ENCODE measurements at places on chromosomes 3 and 15. TPM values are rescaled to one million over a fixed set of nuclear protein-coding genes. Genes with fewer than 3 reads are reported as not detected.
A peak's percentile ranks its signal among the peaks of the same experiment; 100 is the strongest.

GRCh38 chr15:82571722-82572222 is 31.5 kb upstream of the RPS17 start:
- H3K27ac ChIP-seq = no peak overlapping the region
- DNase-seq = no peak
- no peaks in the 10 kb centered on the region for H3K27me3 ChIP-seq
- H3K4me1 ChIP-seq = no peaks in the 10 kb centered on the region
- H3K36me3 ChIP-seq = no peaks in the 10 kb centered on the region

DNA sequence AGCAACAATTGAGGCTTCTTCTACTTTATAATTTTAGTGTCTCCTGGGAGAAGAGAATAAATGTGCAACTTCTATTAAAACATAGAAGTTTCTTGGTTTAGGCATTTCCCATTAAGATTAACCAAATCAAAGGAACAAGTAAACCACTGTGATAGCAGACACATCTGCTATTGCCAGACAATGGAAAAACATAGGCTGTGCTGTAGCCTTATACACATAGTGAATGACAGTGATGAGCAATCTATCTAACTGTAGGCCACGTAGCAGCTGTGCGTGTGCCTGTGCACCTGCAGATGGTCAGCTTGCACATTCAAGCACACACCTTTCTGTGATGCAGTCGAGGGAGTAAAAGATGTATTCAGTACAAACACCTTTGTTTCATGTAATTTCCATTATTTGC is 32.7 kb downstream of the GNB4 start:
- no peak for DNase-seq
- no peaks in the 10 kb centered on the region for H3K4me1 ChIP-seq
- H3K4me3 ChIP-seq = no peak overlapping the region
- H3K36me3 ChIP-seq = no peaks in the 10 kb centered on the region

- H3K4me1 ChIP-seq = no peaks in the 10 kb centered on the region
- no peaks in the 10 kb centered on the region for H3K27me3 ChIP-seq
- no peak overlapping the region for H3K27ac ChIP-seq
- H3K36me3 ChIP-seq = no peaks in the 10 kb centered on the region
- H3K4me3 ChIP-seq = no peak overlapping the region
- no peak for DNase-seq
These were observed 24.8 kb upstream of the SHISA5 start for GRCh38 chr3:48528754-48529153.

GRCh38 chr3:49725906-49726681 is 2.3 kb upstream of the GMPPB start:
- H3K27ac ChIP-seq = no peak overlapping the region
- DNase-seq = no peak
- H3K36me3 ChIP-seq = no peaks in the 10 kb centered on the region
- H3K4me1 ChIP-seq = peaks cover 10% of the 10 kb centered on the region
- H3K4me3 ChIP-seq = no peak overlapping the region
- no peaks in the 10 kb centered on the region for H3K27me3 ChIP-seq

DNA sequence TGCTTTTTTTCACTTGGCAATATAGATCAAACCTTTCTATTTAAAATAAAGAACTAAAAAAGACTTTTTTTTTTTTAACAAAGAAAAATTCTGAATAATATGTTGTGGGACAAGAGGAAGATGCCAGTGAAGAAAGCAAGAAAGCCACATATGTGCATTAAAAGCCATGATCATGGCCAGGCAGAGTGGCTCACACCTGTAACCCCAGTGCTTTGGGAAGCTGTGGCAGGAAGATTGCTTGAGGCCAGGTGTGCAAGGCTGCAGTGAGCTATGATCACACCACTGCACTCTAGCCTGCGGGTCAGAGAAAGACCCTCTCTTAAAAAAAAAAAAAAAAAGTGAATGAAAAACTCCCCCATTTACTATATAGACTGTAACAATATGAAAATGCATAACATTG is 23.9 kb downstream of the C2CD4B start:
- H3K4me1 ChIP-seq = no peaks in the 10 kb centered on the region
- H3K27ac ChIP-seq = no peak overlapping the region
- H3K36me3 ChIP-seq = no peaks in the 10 kb centered on the region
- no peaks in the 10 kb centered on the region for H3K27me3 ChIP-seq
- DNase-seq = no peak
- H3K4me3 ChIP-seq = no peak overlapping the region

DNA sequence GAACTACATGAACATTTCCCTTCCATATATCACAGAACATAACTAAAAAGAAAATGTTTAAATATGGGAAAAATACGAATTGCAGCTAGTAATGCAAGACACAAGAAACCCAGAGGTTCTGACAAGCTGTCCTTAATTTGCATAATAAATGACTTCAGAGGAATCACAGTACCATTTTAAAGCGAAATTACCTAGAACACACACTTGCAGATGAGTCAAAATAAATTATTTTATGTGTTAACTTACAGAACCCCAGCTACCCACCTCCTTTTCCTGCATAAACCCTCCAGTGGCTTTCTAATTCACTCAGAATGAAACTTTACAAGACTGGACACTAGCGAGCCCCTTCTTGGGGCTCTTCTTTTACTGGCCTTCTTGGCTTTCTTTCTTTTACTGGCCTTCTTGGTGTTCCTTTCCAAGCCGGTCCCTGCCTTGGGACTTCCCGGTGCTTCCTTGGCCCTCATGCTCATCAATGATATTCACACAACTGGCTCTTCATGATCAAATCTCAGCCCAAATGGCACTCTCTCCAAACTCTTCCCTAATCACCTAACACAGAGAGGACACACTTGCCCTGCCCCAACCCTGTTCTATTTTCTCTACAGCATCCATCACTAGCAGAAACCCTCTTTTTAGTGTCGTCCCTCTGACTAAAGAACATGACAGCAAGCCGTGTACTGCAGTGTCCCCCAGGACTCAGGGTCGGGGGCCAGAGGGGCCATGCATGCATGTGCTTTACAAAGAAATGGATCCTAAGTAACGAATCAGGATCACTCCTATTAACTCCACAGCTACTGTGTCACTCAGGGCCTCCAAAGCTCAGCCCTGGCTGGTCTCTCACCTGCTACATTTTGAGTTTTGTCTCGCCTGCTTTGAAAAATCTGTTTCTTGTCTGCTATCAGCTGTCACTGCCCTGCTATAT is 4.8 kb downstream of the CHSY1 start:
- H3K27ac ChIP-seq = no peak overlapping the region
- H3K27me3 ChIP-seq = no peaks in the 10 kb centered on the region
- no peaks in the 10 kb centered on the region for H3K36me3 ChIP-seq

DNA sequence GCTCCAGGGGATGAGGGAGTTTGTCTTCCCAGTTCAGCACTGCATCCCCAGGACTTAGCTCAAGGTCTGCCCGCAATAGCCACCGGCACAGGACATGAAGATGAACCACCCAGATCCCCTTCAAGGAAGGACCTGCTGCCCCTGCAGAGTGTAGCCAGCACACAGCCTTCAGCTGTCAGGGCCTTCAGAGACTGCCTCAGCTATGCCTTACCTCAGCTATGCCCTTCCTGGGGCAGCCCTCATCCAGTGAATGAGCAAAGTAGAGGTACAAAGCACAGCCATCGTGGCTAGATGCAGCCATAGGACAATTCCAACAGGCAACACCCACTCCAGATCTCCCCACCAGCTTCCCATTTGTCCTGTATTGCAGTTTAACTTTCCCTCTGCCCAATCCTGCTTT is 291.2 kb upstream of the STT3B start:
- H3K36me3 ChIP-seq = no peaks in the 10 kb centered on the region
- no peaks in the 10 kb centered on the region for H3K4me1 ChIP-seq
- H3K27ac ChIP-seq = no peak overlapping the region
- DNase-seq = no peak

DNA sequence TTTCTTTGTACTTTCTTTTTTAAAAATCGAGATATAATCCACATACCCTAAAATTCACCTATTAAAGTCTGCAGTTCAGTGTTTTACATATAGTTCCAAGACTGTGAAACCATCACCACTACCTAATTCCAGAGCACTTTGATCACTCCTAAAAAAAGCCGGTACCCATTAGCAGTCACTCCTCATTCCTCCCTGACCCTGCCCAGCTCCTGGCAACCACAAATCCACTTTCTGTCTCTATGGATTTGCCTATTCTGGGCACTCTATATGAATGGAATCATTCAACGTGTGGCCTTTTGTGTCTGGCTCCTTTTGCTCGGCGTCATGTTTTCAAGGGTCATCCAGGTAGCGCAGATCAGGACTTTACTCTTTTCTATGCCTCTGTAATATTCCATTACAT is 17.3 kb downstream of the TRPM1 start:
- no peaks in the 10 kb centered on the region for H3K4me1 ChIP-seq
- no peaks in the 10 kb centered on the region for H3K36me3 ChIP-seq
- H3K4me3 ChIP-seq = no peak overlapping the region
- H3K27ac ChIP-seq = no peak overlapping the region
- DNase-seq = no peak

GRCh38 chr3:186237915-186238314 is 124.1 kb downstream of the DGKG start:
- H3K36me3 ChIP-seq = no peaks in the 10 kb centered on the region
- no peaks in the 10 kb centered on the region for H3K27me3 ChIP-seq
- no peak for DNase-seq
- H3K4me1 ChIP-seq = peaks cover 5% of the 10 kb centered on the region

- no peaks in the 10 kb centered on the region for H3K27me3 ChIP-seq
- no peaks in the 10 kb centered on the region for H3K36me3 ChIP-seq
- DNase-seq = no peak
- H3K27ac ChIP-seq = peak overlapping the region; percentile 94
- peaks cover 41% of the 10 kb centered on the region for H3K4me1 ChIP-seq
These were observed 630 bp downstream of the ATP6V1A start for GRCh38 chr3:113747283-113748046.

DNA sequence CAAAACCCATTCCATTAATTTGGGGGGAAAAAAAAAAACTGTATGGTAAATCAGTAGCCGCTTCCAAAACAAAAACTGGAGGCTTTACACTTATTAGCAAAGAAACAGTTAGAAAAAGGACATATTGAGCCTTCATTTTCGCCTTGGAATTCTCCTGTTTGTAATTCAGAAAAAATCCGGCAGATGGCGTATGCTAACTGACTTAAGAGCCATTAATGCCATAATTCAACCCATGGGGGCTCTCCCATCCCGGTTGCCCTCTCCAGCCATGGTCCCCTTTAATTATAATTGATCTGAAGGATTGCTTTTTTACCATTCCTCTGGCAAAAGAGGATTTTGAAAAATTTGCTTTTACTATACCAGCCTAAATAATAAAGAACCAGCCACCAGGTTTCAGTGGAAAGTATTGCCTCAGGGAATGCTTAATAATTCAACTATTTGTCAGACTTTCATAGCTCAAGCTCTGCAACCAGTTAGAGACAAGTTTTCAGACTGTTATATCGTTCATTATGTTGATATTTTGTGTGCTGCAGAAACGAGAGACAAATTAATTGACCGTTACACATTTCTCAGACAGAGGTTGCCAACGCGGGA is 9.4 kb upstream of the RPL24 start:
- no peaks in the 10 kb centered on the region for H3K36me3 ChIP-seq
- no peak for DNase-seq
- no peaks in the 10 kb centered on the region for H3K27me3 ChIP-seq
- no peaks in the 10 kb centered on the region for H3K4me1 ChIP-seq
- H3K27ac ChIP-seq = no peak overlapping the region

GRCh38 chr3:74314696-74315095 is 299.8 kb downstream of the CNTN3 start:
- no peak overlapping the region for H3K4me3 ChIP-seq
- H3K36me3 ChIP-seq = no peaks in the 10 kb centered on the region
- H3K27ac ChIP-seq = no peak overlapping the region
- no peaks in the 10 kb centered on the region for H3K27me3 ChIP-seq
- H3K4me1 ChIP-seq = no peaks in the 10 kb centered on the region

- H3K4me1 ChIP-seq = no peaks in the 10 kb centered on the region
- no peak overlapping the region for H3K27ac ChIP-seq
These were observed 261.2 kb upstream of the TRIM42 start for GRCh38 chr3:140416666-140417065.

- no peak overlapping the region for H3K4me3 ChIP-seq
- no peaks in the 10 kb centered on the region for H3K36me3 ChIP-seq
- no peaks in the 10 kb centered on the region for H3K4me1 ChIP-seq
- no peaks in the 10 kb centered on the region for H3K27me3 ChIP-seq
- no peak for DNase-seq
These were observed 394.9 kb upstream of the EPHA3 start for GRCh38 chr3:88712552-88712951.

- H3K4me3 ChIP-seq = no peak overlapping the region
- H3K36me3 ChIP-seq = peaks cover 29% of the 10 kb centered on the region
- no peaks in the 10 kb centered on the region for H3K4me1 ChIP-seq
- DNase-seq = no peak
These were observed 15.1 kb downstream of the KLHL24 start for GRCh38 chr3:183650554-183650953.

DNA sequence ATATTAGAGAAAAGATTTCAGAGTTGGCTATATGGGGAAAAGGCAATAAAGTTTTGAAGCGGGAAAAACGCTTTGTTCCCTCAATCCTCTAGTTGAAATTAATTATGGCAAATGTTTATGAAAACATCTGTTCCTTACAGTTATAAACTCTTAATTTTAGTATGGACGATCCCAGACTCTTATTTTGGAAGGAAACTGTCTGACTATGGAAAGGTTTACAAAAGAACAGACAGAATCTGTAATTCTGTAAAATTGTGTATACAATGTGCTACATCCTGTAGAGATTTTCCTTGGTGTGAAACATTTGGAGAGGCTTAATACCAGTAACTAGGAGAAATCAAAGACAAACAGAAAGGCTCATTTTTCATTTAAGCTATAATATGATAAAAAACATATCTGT is 311.8 kb downstream of the TBC1D5 start:
- no peak overlapping the region for H3K4me3 ChIP-seq
- H3K4me1 ChIP-seq = no peaks in the 10 kb centered on the region
- no peak overlapping the region for H3K27ac ChIP-seq
- H3K36me3 ChIP-seq = no peaks in the 10 kb centered on the region
- H3K27me3 ChIP-seq = no peaks in the 10 kb centered on the region

GRCh38 chr15:60002528-60003218 is 1.4 kb upstream of the FOXB1 start:
- DNase-seq = no peak
- H3K36me3 ChIP-seq = no peaks in the 10 kb centered on the region
- peaks cover 6% of the 10 kb centered on the region for H3K4me1 ChIP-seq
- no peak overlapping the region for H3K27ac ChIP-seq
- no peak overlapping the region for H3K4me3 ChIP-seq
- H3K27me3 ChIP-seq = peaks cover 78% of the 10 kb centered on the region

GRCh38 chr15:62121273-62122015 is 43.6 kb downstream of the C2CD4B start:
- H3K27ac ChIP-seq = no peak overlapping the region
- peaks cover 15% of the 10 kb centered on the region for H3K4me1 ChIP-seq
- no peak overlapping the region for H3K4me3 ChIP-seq
- H3K27me3 ChIP-seq = no peaks in the 10 kb centered on the region

GRCh38 chr3:195875482-195876236 is 32.7 kb downstream of the TNK2 start:
- DNase-seq = peak; percentile 41
- no peaks in the 10 kb centered on the region for H3K4me1 ChIP-seq
- peaks cover 16% of the 10 kb centered on the region for H3K36me3 ChIP-seq
- H3K27ac ChIP-seq = no peak overlapping the region
- H3K27me3 ChIP-seq = no peaks in the 10 kb centered on the region
- no peak overlapping the region for H3K4me3 ChIP-seq

- no peak overlapping the region for H3K4me3 ChIP-seq
- H3K36me3 ChIP-seq = no peaks in the 10 kb centered on the region
- H3K27ac ChIP-seq = no peak overlapping the region
- H3K27me3 ChIP-seq = no peaks in the 10 kb centered on the region
These were observed 13.0 kb upstream of the MANF start for GRCh38 chr3:51371943-51372557.

Gene TMCO5A
- not detected for total RNA-seq

Gene CKMT1A
- 1.3 TPM for total RNA-seq

Gene RAB6B
- total RNA-seq = 0.12 TPM

Gene XCR1
- not detected for total RNA-seq

Gene PRTG
- 0.22 TPM for total RNA-seq

Gene PPP1R14D
- not detected for total RNA-seq

Gene GASK1A
- total RNA-seq = 5.5 TPM

Gene ACSBG1
- total RNA-seq = not detected

Gene GCSAM
- total RNA-seq = 0.12 TPM

Gene ARRDC4
- 8.5 TPM for total RNA-seq

Gene IL5RA
- not detected for total RNA-seq

Gene DZIP3
- 3.2 TPM for total RNA-seq
